LNCaP clone FGC (cell line): ENCODE measurements at places on chromosomes 11 and 22.

GRCh38 chr22:48402591-48403031 lies 1425.1 kb downstream of the BRD1 start:
- no peak for DNase-seq

- DNase-seq = no peak
These were observed 31.4 kb downstream of the PLAAT5 start for GRCh38 chr11:63459586-63459985.

GRCh38 chr11:49208006-49208721 lies at the start of gene FOLH1:
FOLH1 (minus strand) TSS chr11:49208602; CDS start chr11:49208409, 193 bp downstream.
- DNase-seq = peak; percentile 84

GRCh38 chr22:46655861-46656608 lies 35.8 kb downstream of the GRAMD4 start:
- DNase-seq = no peak

GRCh38 chr11:82082976-82083375 lies 650.7 kb downstream of the FAM181B start:
- DNase-seq = no peak

DNA sequence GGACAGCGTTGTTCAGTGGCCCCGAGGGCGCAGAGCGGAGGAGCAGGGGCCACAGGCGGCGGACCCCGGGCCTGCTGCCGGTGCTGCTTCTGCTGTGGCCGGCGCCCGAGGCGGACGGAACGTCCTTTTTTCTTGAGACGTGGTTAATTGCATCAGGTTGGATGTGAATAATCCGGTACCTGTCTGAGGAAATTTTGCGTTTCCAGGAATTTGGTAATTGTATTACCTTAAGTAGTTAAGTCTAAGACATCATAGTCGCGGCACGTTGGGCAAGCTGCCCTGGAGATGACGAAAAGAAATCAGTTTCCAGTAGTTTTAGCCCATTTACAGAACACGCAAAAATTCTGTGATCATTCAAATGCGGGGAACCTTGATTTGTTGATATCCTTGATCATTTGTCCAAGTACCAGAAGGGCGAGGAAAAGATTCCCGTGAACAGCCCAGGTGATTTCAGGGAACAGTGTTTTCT lies 789 bp downstream of the SPECC1L start:
- no peak for DNase-seq

- DNase-seq = no peak
These were observed 326.7 kb upstream of the NCAM1 start for GRCh38 chr11:112634551-112634950.

GRCh38 chr11:126512741-126513715 lies 157.5 kb downstream of the ST3GAL4 start:
- DNase-seq = no peak

DNA sequence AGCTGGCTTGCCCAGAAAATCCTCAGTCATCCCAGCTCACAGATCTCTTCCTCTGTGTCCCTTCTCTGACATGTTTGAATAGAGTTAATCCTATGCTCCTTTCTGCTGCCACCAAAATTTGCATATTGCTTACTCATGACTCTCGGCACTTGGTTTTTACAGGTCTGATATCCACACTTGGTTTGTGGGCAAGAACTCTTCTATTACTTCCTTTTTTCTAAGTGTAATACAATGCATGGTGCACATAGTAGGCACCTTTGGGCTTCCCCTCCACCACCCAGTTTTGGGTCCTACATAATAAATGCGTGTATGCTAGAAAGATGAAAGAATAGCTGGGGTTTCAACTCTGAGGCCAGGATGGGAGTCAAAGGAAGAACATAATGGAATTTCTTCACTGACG lies 69.7 kb upstream of the GRK3 start:
- DNase-seq = no peak

- peak; percentile 65 for DNase-seq
These were observed 1241.5 kb downstream of the BRD1 start for GRCh38 chr22:48585916-48586798.

- DNase-seq = no peak
These were observed 64.2 kb downstream of the PRR5L start for GRCh38 chr11:36360318-36360717.

DNA sequence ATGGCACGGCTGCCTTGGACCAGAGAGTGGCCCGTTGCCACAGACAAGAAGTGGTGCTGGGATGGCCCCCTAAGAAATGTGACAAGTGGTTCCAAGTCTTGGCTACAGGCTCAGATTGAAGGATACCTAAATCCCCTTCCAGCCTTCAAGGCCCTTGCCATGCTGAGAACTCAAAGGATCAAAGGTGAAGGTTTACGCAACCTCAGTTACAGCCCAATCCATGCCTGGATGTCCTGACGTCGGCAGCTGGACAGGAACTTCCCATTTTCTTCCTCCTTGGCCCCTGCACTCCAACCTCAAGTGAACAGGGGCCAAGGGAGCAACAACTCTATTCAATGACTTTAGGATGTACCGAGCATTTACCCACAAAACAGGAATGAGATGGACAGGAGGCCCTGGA lies 95.4 kb downstream of the DHCR7 start:
- DNase-seq = no peak

DNA sequence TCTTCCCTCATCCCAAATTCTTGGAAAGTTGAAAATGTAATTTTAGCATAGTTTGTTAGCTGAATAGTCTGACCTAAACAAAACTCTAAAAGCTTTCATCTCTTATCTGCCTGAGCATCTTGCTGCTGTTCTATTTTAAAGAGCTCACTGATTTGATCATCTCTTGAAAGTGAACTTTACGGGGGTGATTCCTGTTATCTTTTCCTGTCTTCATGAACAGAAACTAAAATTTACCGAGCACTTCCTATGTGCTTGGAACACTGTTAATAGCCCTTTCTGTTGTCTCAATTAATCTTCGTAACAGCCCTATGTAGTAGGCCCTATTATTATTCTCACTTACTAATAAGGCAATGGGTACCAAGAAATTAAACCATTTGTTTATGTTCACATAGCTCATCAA lies 12.3 kb downstream of the AMOTL1 start:
- DNase-seq = no peak

DNA sequence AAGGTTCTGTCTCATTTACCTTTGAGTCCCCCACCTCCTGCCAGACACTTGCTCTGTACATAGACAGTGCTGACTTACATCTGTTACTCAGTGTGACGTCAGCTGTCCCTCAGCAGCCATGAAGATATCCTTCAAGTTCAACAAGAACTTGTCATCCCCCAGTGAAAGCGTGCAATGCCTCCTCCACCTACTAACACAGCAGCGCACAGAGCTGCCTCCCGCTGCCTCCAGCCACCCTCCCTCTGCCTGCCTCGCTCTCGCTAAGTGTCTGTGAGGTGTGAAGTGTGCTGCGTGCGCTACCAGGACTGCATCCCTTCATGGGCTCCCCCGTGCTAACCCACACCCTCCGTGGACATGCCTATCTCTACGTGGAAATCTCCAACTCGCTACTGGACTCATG lies 621.4 kb downstream of the BRD1 start:
- DNase-seq = no peak

- DNase-seq = no peak
These were observed 2.8 kb downstream of the ALKBH8 start for GRCh38 chr11:107562647-107563208.

GRCh38 chr22:43014316-43014868 lies 557 bp downstream of the PACSIN2 start:
- no peak for DNase-seq

- no peak for DNase-seq
These were observed 34.9 kb downstream of the CABIN1 start for GRCh38 chr22:24046024-24046423.

DNA sequence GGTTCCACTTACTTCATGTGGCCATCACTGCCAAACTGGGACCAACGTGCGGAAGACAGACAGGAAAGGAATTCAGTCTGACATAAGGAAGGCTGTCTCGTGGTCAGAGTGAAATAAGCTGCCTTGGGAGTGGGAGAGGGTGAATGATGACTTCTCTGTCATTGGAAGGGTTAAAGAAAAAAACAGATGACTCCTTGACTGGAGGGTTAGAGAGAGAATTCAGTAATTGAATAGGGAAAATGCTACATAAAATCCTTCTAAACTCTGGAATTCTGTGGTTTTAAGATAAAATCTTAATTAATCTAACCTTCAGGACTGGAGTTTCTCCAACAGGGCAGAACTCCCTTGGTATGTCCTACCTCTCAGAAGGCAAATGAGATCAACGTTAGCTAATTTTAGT lies 33.8 kb downstream of the RAB30 start:
- no peak for DNase-seq

- no peak for DNase-seq
These were observed 516.6 kb downstream of the FAM181B start for GRCh38 chr11:82216927-82217570.

GRCh38 chr11:33375688-33376311 lies 118.6 kb downstream of the HIPK3 start:
- DNase-seq = no peak

GRCh38 chr22:21975273-21975672 lies 7.3 kb downstream of the TOP3B start:
- DNase-seq = no peak

DNA sequence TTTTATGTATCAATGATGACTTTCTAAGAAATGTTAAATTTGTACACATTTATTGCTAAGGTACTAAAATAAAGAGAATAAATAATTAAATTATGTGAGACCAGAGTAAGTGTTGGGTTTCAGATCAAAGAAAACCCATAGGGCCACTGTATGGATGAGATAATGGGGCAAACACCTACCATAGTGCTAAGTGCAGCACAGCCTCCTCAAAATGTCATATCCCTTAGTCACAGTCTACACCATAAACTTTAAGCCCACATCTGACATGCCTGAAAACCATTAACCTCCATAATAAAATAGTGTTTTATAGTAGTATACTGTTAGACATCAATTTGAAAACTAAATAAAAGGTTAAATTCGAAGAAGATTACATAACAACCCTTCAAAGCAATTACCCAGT lies 37.5 kb downstream of the SESN3 start:
- DNase-seq = no peak

DNA sequence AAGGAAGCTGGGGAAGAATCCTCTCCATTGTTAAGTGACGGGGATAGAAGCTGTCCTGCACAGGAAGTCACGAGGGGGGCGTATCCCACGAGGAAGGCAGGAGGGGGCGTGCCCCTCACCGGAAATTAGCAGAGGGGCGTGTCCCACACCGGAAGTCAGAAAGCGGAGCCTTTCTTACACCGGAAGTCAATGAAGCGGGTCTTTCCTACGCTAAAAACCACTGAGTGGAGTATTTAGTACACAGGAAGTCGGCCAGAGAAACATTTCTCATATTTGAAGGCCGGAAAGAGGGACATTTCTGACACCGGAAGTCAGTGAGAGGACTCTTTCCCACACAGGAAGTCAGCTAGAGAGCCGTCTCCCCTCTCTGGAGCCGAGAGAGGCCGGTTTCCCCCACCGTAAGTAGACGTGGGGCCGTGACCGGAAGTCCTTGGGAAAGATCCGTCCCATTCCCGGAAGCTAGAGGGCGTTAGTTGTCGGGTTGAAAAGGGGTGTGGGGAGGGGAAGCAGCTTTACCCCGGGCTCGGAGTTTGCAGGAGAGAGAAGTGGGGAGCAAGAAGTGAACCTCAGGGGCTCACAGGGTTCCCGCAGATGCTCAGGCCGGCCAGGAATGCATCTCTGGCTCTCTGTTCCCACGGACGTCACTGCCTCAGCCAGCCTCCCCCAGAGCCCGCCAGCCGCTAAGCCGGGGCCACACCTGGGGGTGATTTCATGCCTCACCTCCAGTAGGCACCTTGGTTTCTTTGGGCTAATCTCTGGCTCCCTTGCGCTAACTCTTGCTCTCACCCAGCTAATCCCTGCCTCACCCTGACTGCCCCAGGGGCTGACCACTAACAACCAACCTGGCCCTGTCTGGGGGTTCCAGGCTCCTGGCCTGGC lies 15.4 kb downstream of the MIAT start:
- no peak for DNase-seq

DNA sequence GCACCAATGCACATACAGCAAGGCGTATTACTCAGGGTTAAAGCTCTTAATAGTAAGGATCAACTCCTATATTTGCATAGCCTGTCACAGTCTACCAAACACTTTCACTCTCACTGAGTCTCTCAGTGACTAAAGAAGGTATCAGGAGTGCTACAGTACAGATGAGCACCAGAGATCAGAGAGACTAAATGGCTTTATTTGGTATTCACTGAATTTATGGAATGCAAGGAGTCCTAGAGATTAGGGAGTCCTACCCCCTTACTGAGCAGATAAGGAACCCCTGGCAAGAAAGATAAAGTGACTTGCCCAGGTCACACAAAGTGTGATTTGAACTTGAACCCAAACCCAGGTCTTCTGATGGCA lies 396.4 kb upstream of the CCDC90B start:
- DNase-seq = no peak

GRCh38 chr11:99934008-99934407 lies 753.1 kb upstream of the ARHGAP42 start:
- no peak for DNase-seq

DNA sequence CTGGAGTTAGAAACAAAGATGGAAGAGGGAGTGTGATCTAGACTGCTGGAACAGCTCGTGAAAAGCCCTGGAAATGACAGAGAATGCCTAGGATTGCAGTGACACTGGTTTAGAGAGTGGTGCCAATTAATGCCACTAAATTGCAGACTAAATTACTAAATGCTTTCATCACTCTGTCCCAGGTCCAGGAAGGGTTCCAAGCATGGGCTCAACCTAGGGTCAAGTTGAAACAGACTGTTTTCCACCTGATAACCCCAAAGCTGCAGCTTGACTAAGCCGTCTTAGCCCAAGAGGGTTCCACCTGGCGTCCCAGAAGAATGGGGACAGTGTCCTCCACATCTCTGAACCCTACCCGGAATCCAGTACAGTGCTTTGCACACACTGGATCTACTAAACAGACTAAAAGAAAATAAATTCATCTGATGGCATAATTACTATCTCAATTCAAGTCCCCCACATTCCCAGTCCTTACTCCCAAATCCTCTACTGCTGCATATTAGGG lies 1.1 kb upstream of the CRY2 start:
- DNase-seq = no peak

- DNase-seq = no peak
These were observed 43.6 kb upstream of the TH start for GRCh38 chr11:2215230-2215560.

DNA sequence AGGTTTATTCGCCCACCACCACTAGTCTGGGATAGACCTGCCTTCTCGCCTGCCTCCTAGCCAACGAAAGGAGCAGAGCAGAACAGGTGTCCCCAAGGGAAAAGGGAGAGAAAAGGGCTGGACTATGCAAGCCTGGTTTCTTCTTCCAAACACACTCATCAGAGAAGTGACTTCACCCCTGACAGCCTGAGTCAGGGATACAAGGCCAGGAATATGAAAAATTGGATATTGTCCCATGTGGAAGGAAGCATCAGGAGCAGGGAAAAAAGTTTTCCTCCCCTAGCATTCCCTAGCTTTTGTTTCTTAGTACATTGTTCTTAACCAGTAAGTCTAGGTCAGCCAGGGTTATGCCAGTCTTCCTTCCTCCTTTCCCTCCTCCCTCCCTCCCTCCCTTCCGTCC lies 56.9 kb upstream of the TNRC6B start:
- no peak for DNase-seq

- no peak for DNase-seq
These were observed 23.6 kb upstream of the ALX4 start for GRCh38 chr11:44333271-44334218.

- peak; percentile 73 for DNase-seq
These were observed 56.0 kb downstream of the DCUN1D5 start for GRCh38 chr11:103035791-103036434.
